ENCODE measurements at places on chromosomes 13 and 19.

DNA sequence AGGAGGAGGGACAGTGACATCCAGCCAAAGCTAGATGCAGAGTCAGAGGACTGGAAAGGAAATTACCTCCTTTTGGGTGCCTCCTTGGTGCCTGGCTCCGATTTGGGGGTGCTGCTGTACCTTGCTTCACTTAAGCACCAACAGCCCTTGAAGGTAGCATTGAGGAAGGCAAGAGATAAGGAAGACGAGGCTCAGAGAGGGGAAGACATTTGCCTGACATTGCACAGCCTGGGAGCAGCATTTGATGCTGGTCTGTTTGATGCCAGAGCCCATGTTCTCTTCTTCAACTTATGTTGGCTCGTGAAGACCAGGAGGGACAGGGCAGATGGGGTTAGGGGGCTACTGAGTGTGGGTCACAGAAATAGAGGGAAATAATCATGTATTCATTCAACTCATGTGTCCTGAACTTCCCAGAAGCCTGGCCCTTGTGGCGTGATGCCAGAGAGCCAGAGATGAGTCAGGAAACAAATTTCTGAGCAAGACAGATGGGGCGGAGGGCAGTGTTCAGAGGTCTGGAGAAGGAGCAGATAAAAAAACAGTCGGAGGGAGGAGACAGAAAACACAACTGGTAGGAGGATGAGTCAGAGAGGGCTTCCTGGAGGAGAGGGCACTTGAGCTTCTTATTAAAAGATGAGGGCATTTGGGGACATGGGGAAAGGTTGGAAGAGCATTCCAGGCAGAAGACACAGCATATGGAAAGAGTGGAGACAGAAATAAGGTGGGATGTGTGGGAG, 3.0 kb upstream of the C19orf81 start:
- DNase-seq: no peak

DNA sequence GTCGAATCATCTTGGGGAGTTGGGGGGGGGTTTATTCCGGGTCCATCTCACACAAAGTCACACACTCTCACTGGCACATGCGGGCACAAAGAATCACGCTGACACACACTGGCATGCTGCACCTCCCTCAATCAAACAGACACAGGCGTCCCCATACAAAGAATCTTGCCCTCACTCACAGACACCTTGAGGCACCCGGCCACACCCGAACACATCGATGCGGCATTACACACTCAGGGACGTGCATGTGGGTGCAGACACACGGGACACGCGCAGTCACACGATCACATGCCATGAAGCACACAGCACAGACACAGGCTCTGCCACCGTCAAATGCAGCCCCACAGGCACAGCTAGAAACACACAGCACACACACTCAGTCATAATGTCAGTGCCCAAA, 7.8 kb downstream of the NFIX start:
- DNase-seq: no peak

GRCh38 chr13:41942462-41943094, 18.3 kb downstream of the VWA8 start:
- no peak for DNase-seq

GRCh38 chr19:33260628-33261418, 35.2 kb upstream of the SLC7A10 start:
- no peak for DNase-seq

DNA sequence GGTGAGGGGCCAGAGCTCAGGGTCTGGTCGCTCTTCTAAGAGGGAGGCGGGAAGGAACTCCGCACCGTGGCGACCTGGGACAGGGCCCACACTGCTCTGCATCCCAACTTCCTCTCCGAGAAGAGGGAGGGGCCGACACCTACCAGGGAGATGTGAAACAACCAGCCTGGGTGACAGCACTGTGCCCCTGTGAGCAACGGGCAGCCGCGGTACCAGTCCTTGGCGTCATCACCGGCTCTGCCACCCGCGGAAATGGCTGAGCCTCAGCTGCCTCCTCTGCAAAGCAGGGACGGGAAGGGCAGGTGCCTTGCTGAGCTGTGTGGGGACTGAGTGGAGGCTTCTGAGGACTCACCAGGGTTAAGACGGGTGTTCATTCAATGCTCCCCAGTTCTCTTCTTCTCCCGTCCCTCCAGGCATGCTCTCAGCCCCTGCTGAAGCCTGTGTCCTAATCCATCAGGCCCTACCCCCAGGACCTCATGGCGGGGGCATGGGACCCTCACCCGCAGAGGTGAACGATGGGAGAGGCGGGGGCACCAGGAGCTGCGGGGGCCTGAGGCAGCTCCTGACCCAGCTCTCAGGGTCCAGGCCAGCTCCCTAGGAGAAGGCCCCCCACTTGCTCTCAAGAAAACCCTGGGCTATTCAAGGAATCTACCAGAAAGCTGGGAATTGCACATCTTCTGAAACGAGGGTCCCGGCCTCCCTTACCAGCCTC, 9.3 kb downstream of the ZNF787 start:
- peak; percentile 51 for DNase-seq

GRCh38 chr19:47156861-47157430, 26.3 kb downstream of the SAE1 start:
- DNase-seq: no peak

- DNase-seq: no peak
Observed at GRCh38 chr19:7858109-7858770, 15.9 kb downstream of the PRR36 start.

DNA sequence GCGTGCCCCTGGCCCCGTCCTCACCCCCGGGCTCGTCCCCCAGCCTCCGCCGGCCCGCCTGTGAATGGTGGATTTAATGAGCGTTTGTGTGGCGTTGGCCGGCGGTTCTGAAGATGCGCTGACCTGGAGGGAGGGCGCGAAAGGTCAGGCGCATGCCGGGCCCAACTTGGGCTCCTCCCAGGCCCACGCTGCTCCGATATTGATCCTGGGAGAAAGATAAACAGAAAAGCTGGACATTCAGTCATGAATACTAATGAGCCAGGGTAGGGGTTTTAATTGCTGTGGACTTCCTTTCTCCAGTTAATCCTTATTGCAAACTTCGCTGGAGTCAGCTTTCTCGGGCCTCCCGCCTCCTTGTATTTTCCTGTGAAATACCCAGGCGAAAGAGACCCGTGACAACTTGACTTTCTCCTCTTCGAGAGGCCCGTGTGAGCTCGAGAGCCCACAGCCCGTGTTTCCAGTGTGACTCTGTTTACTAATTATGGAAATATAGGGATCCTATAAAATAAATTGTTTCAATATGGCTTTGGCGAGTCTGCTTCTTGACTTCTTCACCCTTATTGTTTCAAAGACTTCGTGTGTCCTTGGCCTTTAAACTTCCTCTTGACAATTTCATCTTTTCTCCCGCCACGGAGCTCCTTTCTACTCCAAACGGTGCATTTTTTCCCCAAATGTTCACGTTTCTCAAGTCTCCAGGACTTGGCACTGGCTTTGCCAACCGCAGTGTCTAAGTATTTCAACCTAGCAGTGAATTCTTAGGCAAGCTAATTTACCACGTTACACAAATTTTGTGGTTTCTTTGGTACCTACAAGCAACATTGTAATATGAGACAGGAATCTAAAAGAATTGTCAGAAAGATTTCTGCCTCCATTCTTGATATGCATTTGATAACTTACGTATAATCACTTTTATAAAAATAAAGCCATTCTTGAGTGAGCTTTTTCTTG, 10.5 kb downstream of the ZIC2 start:
- no peak for DNase-seq

GRCh38 chr13:43285933-43286597, 262.7 kb downstream of the DNAJC15 start:
- DNase-seq: no peak

- no peak for DNase-seq
Observed at GRCh38 chr19:531753-532560, at the start of gene CDC34. CDC34 (plus strand) TSS chr19:531760; CDS start chr19:531932, 172 bp downstream.

GRCh38 chr19:55723491-55723890, 14.7 kb downstream of the NLRP9 start:
- no peak for DNase-seq

DNA sequence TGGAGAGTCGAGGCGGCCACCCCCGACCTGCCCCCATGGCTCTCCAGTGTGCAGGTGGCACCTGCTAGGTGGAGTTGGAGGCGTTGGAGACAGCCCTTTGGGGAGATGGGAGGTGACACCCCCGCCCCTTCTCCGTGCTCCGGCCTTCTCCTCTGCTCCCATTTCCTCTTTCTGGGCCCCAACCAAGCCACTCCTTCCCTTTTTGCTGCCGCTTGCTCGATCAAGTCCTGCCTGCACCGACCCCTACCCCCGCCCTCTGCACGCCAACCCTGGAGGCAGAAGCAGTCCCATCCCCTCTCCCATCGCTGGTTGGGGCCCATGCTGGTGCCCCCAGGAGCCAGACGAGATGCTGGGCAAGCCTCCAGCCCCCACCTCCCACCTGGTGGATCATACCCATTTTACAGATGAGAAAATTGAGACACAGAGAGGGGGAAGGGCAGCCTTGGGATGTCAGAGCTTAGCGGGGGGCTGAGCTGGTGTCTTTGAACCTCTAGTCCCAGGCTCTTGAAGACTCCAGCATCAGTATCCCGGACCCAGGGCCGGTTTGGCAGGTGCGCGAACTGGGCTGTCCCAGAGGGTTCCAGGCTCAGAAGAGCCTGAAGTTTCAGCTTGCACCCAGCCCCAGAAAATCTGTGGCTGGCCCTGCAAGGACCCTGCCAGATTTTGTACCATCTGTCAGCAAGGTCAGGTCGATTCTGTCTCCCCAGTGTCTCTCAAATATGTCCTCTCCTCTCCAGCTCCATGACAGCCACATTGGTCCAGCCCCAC, 10.3 kb downstream of the GNA15 start:
- no peak for DNase-seq

DNA sequence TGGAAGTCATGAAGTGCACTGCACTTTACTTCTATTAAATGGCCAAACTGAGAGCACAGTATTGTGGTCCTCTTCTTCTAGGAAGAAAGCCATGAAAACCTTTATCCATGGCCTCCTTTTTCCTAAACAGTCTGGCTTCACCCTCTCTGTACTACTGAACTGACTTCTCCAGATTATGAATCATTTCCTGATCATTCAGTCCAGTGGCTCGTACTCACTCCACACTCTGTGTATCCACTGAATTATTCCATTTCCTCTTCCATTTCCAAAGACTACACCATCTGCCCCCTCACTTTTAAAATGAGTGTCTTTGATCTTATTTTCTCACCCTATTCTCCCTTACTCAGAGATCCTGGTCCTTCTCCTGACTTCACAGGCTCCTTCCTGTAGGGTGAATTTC, 29.7 kb upstream of the FREM2 start:
- DNase-seq: no peak

- DNase-seq: no peak
Observed at GRCh38 chr19:18543814-18544475, 572 bp upstream of the FKBP8 start.

DNA sequence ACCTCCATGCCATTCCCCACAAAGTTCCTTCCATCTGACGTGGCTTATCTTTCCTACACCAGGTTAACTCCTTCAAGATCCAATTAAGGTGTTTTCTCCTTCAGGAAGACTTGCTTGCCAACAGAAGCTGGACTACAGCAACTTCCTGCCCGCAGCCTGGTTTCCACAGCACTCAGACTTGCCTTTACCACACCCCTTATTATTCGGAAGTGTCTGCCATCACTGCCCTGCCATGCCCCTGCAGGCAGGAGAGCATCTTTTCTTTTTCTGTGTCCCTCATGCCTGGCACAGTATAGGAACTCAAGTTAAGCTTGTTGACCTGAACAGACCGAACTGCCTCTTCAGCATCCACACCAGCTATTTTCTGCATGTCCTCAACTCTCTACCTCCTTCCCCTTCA, 168.0 kb downstream of the FOXO1 start:
- no peak for DNase-seq

DNA sequence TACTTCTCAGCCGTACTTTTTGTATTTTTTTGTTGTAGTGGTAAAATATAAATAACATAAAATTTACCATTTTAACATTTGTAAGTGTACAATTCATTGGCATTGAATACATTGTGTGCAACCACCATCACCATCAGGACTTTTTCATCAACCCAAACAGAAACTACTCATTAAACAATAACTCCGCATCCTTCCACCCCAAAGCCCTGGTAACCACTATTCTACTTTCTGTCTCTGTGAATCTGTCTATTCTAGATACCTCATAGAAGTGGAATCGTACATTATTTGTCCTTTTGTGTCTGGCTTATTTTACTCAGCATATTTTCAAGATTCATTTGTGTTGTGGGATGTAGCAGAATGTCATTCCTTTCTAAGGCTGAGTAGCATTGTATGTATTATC, 38.5 kb downstream of the USPL1 start:
- DNase-seq: no peak

GRCh38 chr19:40192758-40193586, 1.7 kb downstream of the MAP3K10 start:
- no peak for DNase-seq

DNA sequence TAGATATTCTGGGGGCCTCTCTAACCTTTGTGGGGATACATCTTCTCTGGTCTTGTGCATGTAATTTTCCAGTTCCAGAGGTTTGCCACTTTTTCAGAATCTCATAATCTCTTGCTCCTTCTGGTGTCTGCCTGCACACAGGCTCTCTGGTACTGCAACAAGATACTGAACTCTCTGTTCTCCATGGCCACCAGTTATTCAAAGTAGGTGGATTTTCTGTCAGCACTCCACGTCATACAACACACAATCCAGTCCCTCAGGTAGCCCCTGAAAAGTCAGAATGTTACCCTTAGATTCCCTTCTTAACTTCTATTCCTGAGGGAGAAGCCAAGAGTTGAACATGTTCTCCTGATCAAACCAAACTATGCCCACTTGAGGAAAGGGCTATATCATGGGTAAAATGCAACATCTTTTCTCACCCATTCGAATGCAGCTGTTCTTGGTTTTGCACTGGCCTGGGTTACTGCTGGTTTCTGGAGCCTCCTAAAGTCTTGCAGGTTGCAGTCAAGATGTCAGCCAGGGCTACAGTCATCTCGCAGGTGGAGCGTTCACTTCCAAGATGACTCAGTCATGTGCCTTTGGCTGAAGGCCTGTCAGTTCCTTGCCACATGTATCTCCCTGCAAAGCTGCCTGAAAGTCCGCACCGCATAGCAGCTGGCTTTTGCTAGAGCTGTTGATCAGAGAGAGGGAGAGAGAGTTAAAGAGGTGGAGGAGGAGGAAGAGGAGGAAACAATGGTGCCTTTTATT, 57.7 kb upstream of the TUBA3C start:
- DNase-seq: no peak

GRCh38 chr19:45075301-45076028, 813 bp downstream of the ZNF296 start:
- no peak for DNase-seq

- DNase-seq: no peak
Observed at GRCh38 chr19:46404753-46405468, 8.5 kb downstream of the CCDC8 start.
